ENCODE measurements at places on chromosomes 2 and 18.
A peak's percentile ranks its signal among the peaks of the same experiment; 100 is the strongest.

DNA sequence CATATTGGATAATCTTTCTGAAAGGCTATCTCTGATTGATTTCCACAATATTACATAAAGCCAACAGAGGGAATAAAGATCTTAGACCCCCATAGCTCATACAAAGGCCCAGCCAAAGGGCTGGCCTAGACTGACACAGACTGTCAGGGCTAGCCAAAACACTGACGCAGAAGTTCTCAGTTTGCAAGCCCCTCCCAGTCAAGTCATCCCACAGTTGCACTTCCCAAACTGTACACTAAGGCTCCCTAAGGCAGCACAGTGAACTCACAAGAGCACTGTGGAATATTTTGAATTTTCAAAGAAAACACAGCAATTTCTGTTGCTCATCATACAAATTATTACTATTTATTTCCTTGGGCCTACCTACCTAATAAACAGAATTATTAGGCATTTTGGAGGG, 244.9 kb downstream of the SP3 start:
- H3K27ac ChIP-seq = no peak overlapping the region
- no peaks in the 10 kb centered on the region for H3K36me3 ChIP-seq
- DNase-seq = no peak
- no peaks in the 10 kb centered on the region for H3K27me3 ChIP-seq
- H3K4me3 ChIP-seq = no peak overlapping the region
- no peaks in the 10 kb centered on the region for H3K4me1 ChIP-seq

- no peak overlapping the region for H3K4me3 ChIP-seq
- H3K36me3 ChIP-seq = peaks cover 4% of the 10 kb centered on the region
- no peaks in the 10 kb centered on the region for H3K4me1 ChIP-seq
- H3K27me3 ChIP-seq = no peaks in the 10 kb centered on the region
- no peak for DNase-seq
- no peak overlapping the region for H3K27ac ChIP-seq
Observed at GRCh38 chr18:13627639-13628038, 98.7 kb downstream of the FAM210A start.

- no peak overlapping the region for H3K4me3 ChIP-seq
- H3K27me3 ChIP-seq = no peaks in the 10 kb centered on the region
- no peaks in the 10 kb centered on the region for H3K36me3 ChIP-seq
- no peak for DNase-seq
Observed at GRCh38 chr2:191746346-191747169, 68.6 kb downstream of the NABP1 start.

GRCh38 chr18:49486134-49486533, 900 bp downstream of the C18orf32 start:
- peaks cover 24% of the 10 kb centered on the region for H3K36me3 ChIP-seq
- peak overlapping the region; percentile 93 for H3K27ac ChIP-seq
- peak overlapping the region; percentile 97 for H3K4me3 ChIP-seq
- DNase-seq = no peak

- H3K4me1 ChIP-seq = no peaks in the 10 kb centered on the region
- H3K27ac ChIP-seq = no peak overlapping the region
- no peak for DNase-seq
- no peak overlapping the region for H3K4me3 ChIP-seq
Observed at GRCh38 chr18:37533647-37534584, 31.7 kb downstream of the CELF4 start.

DNA sequence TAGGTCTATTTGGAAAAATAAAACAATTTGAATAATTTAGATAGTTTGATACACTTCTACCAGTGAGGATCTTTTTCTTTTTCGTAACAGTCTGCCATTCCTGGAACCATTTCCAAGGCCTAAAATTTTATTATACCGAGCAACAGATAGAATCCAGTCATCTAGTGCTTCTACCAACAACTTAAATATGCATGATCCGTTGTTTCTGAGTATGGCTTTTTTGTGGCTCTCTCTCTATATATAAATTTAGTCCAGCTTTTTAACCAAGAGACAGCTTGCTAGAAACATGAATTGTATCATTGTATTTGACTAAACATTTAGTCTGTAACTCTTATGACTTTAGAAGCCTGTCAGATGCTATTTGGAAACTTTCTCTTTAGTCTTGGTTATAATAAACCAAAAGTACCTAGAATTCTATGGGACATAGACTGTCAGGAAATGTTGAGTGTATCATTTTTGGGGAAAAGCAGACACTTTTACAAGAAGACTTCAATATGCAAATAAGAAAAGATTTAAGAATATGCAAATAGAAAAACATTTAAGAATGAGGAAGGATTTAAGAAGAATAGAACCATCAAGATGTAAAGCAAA, 161.4 kb downstream of the ZEB2 start:
- DNase-seq = no peak
- no peaks in the 10 kb centered on the region for H3K36me3 ChIP-seq
- no peaks in the 10 kb centered on the region for H3K27me3 ChIP-seq
- no peak overlapping the region for H3K4me3 ChIP-seq

GRCh38 chr2:120483355-120483754, 137.4 kb downstream of the INHBB start:
- H3K36me3 ChIP-seq = no peaks in the 10 kb centered on the region
- no peak overlapping the region for H3K4me3 ChIP-seq
- H3K4me1 ChIP-seq = no peaks in the 10 kb centered on the region
- H3K27me3 ChIP-seq = no peaks in the 10 kb centered on the region

DNA sequence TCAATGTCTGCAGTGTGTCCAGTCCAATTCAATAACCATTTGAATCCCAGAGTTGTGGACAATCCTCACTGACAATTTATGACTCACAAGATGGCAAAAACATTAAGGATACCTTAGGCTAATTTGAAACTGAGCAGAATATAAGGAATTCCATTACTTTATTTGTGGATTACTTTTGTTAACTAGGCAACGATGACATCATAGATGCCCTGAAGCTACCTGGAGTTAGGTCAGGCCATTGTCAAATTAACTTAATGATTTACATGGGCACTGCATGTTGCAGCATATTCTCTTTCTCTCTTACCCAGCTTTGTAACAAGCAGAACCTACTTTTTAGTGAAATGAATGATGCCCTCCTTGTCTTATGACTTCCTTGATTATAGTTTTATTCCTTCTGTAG, 100.0 kb upstream of the CDCA7 start:
- no peaks in the 10 kb centered on the region for H3K27me3 ChIP-seq
- no peak overlapping the region for H3K27ac ChIP-seq
- no peak for DNase-seq

- DNase-seq = no peak
- no peaks in the 10 kb centered on the region for H3K36me3 ChIP-seq
- peaks cover 19% of the 10 kb centered on the region for H3K4me1 ChIP-seq
- no peaks in the 10 kb centered on the region for H3K27me3 ChIP-seq
- H3K4me3 ChIP-seq = no peak overlapping the region
- no peak overlapping the region for H3K27ac ChIP-seq
Observed at GRCh38 chr2:130821867-130822266, 14.8 kb upstream of the ARHGEF4 start.

- no peaks in the 10 kb centered on the region for H3K4me1 ChIP-seq
- no peaks in the 10 kb centered on the region for H3K27me3 ChIP-seq
- no peak overlapping the region for H3K4me3 ChIP-seq
- H3K27ac ChIP-seq = no peak overlapping the region
Observed at GRCh38 chr18:28725876-28726275, 548.9 kb upstream of the CDH2 start.

GRCh38 chr2:82636402-82637020, 1822.6 kb downstream of the SUCLG1 start:
- DNase-seq = no peak
- H3K27me3 ChIP-seq = no peaks in the 10 kb centered on the region
- H3K4me1 ChIP-seq = no peaks in the 10 kb centered on the region

DNA sequence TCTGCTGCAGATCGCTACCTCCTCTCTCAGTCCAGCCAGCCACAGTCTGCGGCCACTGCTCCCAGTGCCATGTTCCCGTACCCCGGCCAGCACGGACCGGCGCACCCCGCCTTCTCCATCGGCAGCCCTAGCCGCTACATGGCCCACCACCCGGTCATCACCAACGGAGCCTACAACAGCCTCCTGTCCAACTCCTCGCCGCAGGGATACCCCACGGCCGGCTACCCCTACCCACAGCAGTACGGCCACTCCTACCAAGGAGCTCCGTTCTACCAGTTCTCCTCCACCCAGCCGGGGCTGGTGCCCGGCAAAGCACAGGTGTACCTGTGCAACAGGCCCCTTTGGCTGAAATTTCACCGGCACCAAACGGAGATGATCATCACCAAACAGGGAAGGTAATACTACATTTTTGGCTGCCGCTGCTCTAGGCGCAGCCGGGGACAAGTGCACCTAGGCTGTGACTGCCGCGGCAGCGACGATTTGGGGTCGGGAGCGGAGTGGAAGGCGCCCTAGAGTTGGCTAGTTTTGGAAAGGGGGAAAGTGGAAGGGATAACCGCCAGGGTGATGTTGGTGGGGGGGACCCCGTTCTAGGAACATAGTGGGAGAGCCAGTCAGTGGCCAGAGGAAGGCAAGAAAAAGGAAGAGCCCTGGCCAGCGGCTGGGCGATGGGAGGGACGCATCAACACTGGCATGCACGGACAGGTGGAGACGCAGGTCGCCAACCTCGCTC, 776 bp downstream of the TBR1 start:
- no peaks in the 10 kb centered on the region for H3K4me1 ChIP-seq
- H3K36me3 ChIP-seq = no peaks in the 10 kb centered on the region
- no peak overlapping the region for H3K27ac ChIP-seq

GRCh38 chr2:211204456-211204855, 648.1 kb downstream of the CPS1 start:
- H3K36me3 ChIP-seq = no peaks in the 10 kb centered on the region
- H3K27ac ChIP-seq = no peak overlapping the region
- no peaks in the 10 kb centered on the region for H3K27me3 ChIP-seq
- H3K4me3 ChIP-seq = no peak overlapping the region
- no peaks in the 10 kb centered on the region for H3K4me1 ChIP-seq
- DNase-seq = no peak

GRCh38 chr2:237259201-237259600, 154.8 kb downstream of the COL6A3 start:
- H3K4me3 ChIP-seq = no peak overlapping the region
- H3K27me3 ChIP-seq = no peaks in the 10 kb centered on the region
- DNase-seq = no peak
- no peak overlapping the region for H3K27ac ChIP-seq
- H3K36me3 ChIP-seq = no peaks in the 10 kb centered on the region
- H3K4me1 ChIP-seq = peaks cover 16% of the 10 kb centered on the region
